MG63 (cell line): ENCODE measurements at places on chromosomes 12 and 14. TPM values are rescaled to one million over a fixed set of nuclear protein-coding genes. Genes with fewer than 3 reads are reported as not detected.

IL23A gene
- total RNA-seq = not detected in 2 replicates

DNA sequence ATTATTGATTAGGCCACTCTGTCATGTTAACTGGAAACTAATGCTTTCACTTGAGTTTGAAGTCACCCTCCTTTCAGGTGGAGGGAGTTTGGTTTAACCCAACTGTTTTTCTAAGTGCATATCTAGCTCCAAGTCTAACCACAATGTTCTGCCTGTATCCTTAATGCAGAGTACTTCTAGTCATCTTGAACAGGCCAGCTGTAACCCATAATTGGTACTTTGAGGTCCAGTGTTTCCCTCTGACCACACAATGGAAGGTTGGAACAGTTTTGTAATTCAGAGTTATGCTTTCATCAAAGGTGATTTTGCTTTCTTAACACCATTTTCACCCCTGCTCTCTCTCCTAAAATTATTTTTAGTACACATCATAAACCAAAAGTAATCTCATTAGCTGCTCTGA is 237.2 kb upstream of the DCN start:
- no peak for DNase-seq

CCNK gene
- total RNA-seq = 2.9 and 7.9 TPM in 2 replicates

KRT77 gene
- not detected in 2 replicates for total RNA-seq

GRCh38 chr12:49684310-49684854 is 22.8 kb downstream of the FMNL3 start:
- no peak for DNase-seq

- DNase-seq = no peak
Observed at GRCh38 chr14:103519043-103519836, 3.4 kb downstream of the CKB start.

- DNase-seq = no peak
Observed at GRCh38 chr14:61334197-61334701, 12.9 kb downstream of the PRKCH start.

PLA2G1B gene
- total RNA-seq = not detected in 2 replicates

RAD9B gene
- 0.25 and 2.0 TPM in 2 replicates for total RNA-seq
